ENCODE measurements at places on chromosomes 7 and 10.
A peak's percentile ranks its signal among the peaks of the same experiment; 100 is the strongest.

- DNase-seq = no peak
Measured at GRCh38 chr7:23472956-23473843, 2.9 kb upstream of the IGF2BP3 start.

DNA sequence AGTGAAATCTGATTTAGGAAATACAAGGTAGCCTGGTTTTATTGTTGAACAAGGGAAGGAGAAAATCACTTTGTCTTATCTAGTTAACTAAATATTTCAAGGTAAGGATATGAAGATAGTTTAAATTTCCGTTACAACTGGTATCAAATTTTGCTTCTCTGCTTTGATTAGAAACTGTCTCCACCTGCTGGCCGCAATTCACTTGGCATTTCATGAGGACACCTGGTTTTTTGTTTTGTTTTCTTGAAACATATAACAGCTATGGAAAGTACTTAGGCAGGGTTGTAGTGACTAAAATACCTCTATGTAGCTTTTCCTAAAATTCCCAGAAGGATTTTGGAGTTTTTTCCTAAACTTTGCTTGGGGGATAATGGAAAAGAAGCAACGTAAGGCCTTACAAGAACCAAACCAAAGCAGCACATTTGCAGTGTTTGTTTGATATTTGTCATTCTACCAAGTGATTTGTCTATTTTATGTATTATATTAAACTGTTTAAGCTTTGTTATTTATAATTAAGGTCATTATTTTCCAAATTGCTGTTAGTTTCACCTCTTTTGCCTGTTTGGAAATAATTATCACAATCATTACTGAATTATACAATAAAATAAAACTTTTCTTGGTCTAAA, 73.6 kb downstream of the AHCYL2 start:
- peak; percentile 28 for DNase-seq

GRCh38 chr10:132276706-132277105, 31.0 kb downstream of the STK32C start:
- DNase-seq = no peak

GRCh38 chr10:90674461-90674860, 183.4 kb downstream of the HTR7 start:
- no peak for DNase-seq

DNA sequence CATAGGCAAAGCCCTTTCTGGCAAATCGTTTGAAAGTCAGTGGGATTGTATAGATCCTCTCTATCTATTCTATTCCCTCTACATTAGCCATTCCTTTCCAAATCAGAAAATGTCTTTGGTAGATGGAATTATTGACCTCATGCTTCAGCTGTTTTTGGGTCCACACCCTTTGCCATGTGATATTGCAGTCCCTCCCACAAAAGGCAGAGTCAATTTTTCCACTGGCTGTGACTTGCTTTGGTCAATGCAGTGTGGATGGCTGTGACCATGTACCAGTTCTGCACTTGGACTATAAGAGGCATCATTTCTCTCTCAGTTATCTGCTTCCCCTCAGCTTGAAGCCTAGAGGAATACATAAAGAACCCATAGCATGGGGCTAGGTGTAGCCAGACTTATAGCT, 332.9 kb downstream of the PTEN start:
- no peak for DNase-seq

GRCh38 chr10:12704488-12704887, 297.0 kb downstream of the CCDC3 start:
- no peak for DNase-seq

DNA sequence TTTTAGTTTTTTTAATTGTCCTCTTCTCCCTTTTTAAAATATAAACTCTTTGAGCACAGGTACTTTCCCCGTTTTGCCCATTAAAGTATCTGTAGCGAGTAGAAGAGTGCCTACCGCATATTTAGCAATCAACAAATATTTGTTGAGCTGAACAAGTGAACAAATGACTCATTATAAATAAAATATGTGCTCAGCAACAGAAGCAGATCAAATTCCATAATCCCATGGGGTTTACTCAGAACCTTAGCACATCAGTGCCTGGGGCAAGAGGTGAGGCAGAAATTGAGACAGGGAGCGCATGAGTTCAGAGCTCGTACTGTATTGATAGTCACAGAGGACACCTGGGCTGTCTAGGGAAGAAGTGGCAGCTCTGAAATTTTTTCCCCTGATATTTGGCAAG, 161.0 kb downstream of the SEM1 start:
- no peak for DNase-seq

DNA sequence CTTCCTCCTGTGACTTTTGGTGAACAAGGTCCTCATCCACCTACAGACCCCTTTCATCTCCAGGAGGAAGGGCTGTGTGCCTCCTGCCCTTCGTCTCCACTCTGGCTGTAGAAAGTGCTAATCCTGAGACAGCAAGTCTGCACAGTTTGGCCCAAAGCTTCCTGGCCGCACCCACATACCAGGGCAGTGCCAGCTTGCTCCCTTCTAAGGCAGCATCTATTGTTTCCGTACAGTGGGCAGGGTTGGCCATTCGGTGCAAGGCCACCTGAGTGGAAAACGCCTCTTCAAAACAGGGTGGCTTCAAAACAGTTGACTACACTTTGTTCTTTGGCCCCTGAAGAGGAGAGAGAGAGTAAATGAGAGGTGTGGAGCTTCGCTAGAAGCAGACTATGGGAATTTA, 134.1 kb upstream of the KLF14 start:
- DNase-seq = no peak

DNA sequence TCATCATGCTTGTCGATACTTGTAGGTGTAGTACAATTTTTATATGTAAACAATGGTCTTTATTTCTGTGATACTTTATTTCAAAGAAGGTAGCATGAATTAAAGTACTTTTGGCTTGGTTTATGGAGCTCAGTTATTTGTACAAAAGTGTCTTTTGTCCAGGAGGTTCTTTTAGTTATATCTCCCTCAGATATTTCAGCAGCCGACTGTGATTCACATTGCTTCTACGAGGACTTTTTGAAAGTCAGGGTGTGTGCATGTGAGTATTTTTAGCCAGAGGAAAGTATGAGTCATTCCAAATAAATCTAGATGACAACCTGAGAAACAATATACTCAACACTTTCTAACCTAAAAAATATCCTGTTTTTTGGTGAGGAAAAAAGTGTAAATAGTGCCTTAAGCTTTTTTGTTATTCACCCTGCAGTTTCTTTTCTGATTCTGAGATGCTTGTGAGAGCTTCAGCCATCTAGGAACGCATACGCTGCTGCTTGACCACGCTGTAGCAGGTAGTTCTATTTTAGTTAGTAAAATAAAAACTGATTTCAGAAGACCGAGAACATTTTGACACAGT, 595 bp upstream of the SUN1 start:
- peak; percentile 85 for DNase-seq

GRCh38 chr7:47557317-47557693, 24.6 kb downstream of the TNS3 start:
- no peak for DNase-seq

DNA sequence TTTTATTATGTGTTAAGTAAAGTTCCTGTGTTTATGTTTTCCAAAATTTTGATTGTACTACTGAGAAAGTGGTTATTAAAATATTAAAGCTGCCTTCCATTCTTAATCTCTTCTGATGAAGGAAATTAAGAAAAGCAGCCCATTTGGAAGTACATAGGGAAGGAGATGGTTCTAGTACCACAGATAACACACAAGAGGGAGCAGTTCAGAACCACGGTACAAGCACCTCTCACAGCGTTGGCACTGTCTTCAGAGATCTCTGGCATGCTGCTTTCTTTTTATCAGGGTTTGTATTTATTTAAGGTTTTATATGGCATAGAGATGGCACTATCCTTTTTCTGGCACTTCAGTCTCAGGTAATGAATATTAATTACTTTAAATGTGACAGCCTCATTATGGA, 111.6 kb downstream of the PHTF2 start:
- DNase-seq = no peak

Measured in fibroblast of skin of abdomen (primary cell).